ENCODE measurements at places on chromosomes 13 and 19. TPM values are rescaled to one million over a fixed set of nuclear protein-coding genes. Genes with fewer than 3 reads are reported as not detected.
A peak's percentile ranks its signal among the peaks of the same experiment; 100 is the strongest.

GRCh38 chr19:6427131-6427530 is 2.5 kb upstream of the KHSRP start:
- DNase-seq, result no peak

DNA sequence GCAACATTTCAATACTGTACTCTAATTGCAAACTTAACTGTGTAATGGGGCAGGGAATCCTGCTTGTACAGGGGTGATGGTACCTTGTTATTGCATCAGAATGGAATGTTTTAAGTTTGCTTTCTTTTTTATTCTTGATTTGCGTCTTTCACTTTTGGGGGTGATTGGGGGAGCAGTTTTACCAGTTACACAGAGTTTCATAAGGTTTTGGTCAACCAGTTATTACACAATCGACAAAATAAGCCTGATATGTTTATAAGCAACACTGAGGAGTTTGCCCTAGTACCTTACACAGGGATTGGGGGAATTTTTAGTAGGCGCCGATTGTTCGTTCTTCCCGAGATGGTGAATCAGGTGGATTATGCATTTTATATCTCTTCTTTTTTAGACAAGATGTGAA is 2.7 kb downstream of the KLF5 start:
- DNase-seq, result no peak

GRCh38 chr13:102402290-102402689 is 442 bp upstream of the FGF14 start:
- peak; percentile 66 for DNase-seq

GRCh38 chr19:54462655-54463530 is 685 bp downstream of the LENG9 start:
- peak; percentile 90 for DNase-seq

GRCh38 chr13:90427322-90428272 is 919.9 kb upstream of the MIR17HG start:
- no peak for DNase-seq

GRCh38 chr13:101493541-101493940 is 41.1 kb downstream of the ITGBL1 start:
- DNase-seq, result no peak

DNA sequence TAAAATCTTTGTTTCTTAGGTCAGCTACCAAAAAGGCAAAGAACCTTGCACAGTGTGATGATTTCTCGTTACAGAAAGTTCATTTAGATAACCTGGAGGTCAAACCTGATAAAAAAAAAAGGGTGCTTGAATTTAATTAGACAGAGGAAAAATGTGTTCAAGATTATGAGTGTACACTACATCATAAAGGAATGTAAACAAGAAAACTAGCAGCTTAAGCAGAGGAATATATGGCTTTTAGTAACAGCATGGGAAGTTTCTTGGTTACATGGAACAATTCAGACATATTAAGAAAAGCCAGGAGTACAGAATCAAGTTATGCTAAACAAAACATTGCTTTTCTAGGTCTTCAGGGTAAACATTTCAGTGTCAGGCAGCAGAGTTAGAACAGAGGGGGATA is 32.9 kb downstream of the ING1 start:
- DNase-seq, result no peak

GRCh38 chr13:113560645-113561416 is 23.7 kb upstream of the TFDP1 start:
- no peak for DNase-seq

- DNase-seq, result no peak
These were observed 20.3 kb downstream of the ARHGAP35 start for GRCh38 chr19:46881092-46881491.

GRCh38 chr13:66558506-66558905 is 671.6 kb downstream of the PCDH9 start:
- no peak for DNase-seq

DNA sequence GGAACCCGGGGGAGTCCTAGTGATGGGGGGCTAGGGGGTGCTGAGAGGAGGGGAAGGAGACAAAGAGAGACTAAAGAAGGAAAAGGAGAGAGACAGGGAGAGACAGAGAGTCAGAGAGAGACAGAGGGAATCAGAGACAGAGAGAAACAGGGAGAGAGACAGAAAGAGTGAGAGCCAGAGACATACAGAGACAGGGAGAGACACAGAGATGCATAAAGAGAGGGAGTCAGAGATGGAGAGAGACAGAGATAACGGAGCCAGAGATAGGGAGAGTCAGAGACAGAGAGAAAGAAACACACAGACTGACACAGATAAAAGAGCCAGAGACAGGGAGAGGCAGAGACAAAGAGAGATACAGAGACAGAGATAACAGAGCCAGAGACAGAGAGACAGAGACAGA is 1.5 kb upstream of the TNFSF9 start:
- no peak for DNase-seq

- no peak for DNase-seq
These were observed 23.3 kb downstream of the RBM26 start for GRCh38 chr13:79382545-79383275.

DNA sequence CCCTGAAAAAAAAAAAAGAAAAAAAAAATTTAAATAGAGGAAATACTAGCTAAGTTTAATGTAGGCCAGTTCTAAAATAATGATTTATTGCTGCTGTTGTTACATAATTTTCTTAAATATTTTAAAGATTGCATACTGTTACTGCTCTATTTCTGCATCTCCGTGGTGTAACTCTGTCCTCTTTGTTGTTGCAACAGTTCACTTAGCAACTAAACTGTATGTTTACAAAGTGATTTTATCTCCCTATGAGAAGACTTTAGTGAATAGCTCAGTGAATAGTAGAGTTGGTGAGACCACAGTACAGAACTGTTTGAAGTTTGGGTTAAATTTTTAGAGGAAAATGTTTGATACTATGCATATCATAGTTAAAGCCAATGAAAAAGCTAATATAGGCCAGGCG is 19.4 kb downstream of the BRCA2 start:
- no peak for DNase-seq

DNA sequence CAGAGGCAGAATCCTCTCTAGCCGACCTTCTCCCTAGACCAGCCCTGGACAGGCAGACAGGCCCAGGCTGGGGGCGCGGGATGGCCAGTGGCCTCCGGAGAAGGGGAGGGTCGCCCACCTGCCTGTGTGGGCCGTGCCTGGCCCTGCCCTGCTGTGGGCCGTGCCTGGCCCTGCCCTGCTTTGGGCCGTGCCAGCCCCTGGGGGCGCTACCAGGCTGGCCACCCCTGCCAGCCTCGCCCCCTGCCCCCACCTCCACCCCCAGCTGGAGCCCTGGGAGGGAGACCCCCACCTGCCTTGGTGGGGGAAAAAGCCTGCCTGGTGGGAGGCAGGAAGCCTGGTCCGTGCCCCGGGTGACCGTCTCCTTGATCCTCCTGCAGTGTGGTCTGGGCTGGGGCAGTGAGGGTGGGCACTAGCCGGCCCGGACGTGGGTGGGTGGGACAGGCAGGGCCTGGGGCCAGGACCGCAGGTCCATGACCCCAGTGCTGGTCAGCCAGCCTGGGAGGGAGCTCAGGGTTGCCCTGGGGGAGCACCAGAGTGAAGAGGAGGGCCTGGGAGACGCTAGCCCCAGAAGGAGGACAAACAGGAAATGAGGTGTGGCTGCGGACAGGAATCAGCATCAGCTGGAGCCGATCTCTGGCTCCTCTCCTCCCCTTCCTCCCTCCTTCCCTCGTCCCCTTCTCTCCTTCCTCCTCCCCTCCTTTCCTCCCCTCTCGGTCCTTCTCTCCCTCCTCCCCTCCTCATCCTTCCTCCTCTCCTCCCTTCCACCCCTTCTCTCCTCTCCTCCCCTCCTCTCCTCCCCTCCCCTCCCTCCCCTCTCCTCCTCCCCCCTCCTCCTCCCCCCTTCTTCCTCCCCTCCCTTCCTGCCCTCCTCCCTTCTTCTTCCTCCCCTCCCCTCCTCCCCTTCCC is 5.1 kb upstream of the MKNK2 start:
- peak; percentile 92 for DNase-seq

DNA sequence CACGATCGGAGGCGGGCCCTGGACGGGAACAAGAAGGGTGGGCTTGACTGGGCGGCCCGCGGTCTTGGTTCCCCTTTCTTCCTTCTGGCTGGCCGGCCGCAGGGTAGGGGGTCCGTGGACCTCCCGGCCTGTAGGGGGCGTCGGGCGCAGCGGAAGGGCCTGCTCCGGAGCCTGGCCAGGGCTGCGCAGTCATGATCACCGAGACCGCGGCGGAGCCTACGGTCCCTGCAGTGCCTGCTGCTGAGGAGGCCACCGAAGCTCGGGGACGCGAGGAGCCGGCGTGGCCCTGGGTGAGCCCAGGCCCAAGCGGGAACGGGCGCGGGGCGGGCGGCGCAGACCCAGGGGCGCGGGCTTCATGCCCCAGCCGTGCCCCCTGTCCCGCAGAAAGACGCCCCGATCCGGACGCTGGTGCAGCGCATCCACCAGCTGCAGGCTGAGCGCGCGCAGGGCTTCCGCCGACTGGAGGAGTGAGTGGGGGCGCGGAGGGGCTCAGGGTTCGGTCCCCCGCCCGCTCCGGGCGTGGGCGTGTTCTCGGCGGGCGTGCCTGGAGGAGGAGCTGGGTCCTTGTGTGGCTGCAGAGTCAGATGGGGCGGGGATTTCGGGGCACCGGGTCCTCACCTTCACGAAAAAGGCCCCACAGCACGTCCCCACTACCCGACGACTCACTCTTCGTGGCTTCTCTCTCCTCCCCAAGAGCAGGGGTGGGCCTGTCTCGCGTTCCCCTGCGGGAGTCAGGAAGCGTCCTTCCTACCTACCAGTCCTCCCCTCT is at the start of gene REX1BD:
Gene REX1BD, plus strand, starts transcription at position 188 of the 769 bp plus-strand sequence. Its CDS starts 4 bp downstream, at position 192.
- DNase-seq, result peak; percentile 94

DNA sequence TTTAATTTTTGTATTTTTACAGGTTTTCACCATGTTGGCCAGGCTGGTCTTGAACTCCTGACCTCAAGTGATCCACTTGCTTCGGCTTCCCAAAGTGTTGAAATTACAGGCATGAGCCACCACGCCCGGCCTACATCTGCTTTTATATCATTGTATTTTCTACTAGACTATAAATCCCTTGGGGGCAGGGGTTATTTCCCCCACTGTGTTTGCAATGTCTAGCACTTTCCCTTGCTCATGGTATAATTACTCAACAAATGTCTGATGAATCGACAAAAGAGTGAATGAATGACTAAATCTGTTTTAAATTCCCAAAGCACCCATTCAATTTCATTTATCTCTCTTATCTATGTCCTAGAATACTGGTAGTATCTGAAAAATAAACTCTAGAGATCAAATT is 244.5 kb upstream of the CSNK1A1L start:
- no peak for DNase-seq

GRCh38 chr19:45245334-45245787 is at the start of gene EXOC3L2:
TSS of gene EXOC3L2 (minus strand) at chr19:45245407. CDS start at chr19:45239045, 6,362 bp downstream.
- DNase-seq, result no peak

Gene KLK10
- total RNA-seq, result not detected

Gene POMP
- total RNA-seq, result 96.4 TPM

Gene IL4I1
- 0.66 TPM for total RNA-seq

Gene KCNN1
- not detected for total RNA-seq

Gene RINL
- 3.5 TPM for total RNA-seq

Gene SHANK1
- 1.2 TPM for total RNA-seq

Gene ZNF429
- 12.3 TPM for total RNA-seq

Gene STARD13
- 81.3 TPM for total RNA-seq

Measured in sigmoid colon (tissue), 7 donors.